ENCODE measurements at places on chromosomes 12 and 14.

GRCh38 chr14:90533591-90534021 lies 136.8 kb downstream of the CALM1 start:
- no peak for DNase-seq

GRCh38 chr12:6345319-6346091 lies 3.6 kb upstream of the TNFRSF1A start:
- no peak for DNase-seq

- no peak for DNase-seq
These were observed at the start of gene SP7 for GRCh38 chr12:53336181-53336681. Gene SP7, minus strand, starts transcription at chr12:53336354. Its CDS starts 708 bp downstream, at chr12:53335646.

- DNase-seq = no peak
These were observed at the start of gene CARMIL3 for GRCh38 chr14:24051789-24052655. Gene CARMIL3, plus strand, starts transcription at chr14:24052009. Its CDS starts 145 bp downstream, at chr14:24052154.

- no peak for DNase-seq
These were observed 49.5 kb downstream of the RBMS2 start for GRCh38 chr12:56571121-56571520.

DNA sequence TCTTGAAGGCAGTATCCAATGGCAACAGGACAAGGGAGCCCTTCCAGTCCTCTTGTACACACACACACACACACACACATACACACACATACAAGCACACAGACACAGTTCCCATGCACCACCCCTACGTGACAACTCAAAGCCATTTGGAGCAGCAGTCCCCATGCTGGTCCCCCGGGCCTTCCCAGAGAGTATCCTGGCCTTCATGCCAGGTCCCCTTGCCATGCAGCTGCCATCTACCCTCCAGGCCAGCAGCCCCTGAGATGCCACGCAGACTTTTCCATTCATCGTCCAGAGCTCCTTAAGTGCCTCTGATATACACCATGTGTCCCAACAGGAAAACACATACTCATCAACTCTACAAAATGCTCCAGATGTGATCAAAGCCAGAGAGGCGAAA lies 159.5 kb downstream of the ANO2 start:
- DNase-seq = no peak

DNA sequence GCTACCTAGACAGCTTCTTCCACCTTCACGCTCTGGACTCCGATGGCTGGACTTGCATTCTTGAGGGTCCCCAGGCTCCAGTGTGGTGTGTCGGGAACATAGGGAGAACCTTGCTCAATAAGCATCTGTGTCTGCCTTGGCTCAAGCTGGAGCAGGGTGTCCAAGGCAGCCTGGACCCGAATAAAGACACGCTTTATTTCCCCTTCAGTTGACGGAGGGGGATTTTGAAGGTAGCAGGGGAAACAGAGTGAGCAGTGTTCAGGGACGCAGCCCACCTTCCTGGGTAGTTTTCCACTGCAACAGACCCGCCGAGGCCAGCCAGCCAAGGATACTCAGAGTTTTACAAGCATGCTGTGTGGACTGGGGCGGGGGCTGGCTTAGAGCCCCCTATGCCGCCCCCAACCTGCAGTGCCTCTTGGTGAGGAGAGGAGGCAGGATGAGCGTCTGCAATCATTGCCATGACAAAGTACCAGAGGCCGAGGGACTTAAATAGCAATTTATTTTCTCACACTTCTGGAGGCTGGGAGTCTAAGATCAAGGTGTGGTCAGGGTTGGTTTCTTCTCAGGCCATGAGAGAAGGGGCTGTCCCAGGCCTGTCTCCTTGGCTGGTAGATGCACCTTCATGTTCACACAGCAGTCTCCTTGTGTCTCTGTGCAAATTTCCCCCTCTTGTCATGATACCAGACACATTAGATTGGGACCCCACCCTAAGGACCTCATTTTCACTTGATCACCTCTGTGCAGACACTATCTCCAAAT lies 201.2 kb downstream of the CHST11 start:
- DNase-seq = no peak

GRCh38 chr14:59846595-59846994 lies 24.0 kb downstream of the RTN1 start:
- no peak for DNase-seq

- DNase-seq = no peak
These were observed 5.7 kb upstream of the ATG101 start for GRCh38 chr12:52063981-52064649.

- no peak for DNase-seq
These were observed 19.1 kb upstream of the RIN3 start for GRCh38 chr14:92494512-92494911.

DNA sequence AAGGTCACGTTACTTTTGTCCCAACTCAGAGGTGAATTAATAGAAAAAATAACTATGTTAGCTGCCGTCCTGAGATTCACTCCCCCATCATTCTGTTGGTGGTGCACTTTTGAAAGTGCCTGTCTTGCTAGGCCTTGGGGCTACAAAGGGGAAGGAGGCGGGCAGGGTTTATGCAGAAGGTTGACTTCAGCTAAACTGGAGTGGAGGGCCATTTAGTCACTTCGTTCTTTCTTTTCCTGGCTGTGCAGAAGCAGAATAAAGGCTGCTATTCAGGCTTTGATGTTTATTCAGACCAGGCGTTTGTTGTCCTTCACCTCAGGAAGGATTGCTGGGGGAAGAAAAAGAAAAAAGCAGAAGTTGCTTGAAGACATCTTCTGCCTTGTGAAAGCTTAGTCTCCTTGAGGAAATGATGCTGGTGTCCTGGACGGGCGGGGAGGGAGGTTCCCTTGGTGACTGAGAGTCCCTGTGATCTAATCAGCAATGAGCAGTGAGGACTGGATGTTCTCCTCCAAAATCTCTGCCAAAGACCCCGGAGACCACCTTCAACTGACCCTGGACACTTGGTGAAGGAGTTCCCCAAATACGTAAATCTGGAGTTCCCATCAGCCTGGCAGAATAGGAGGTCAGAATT lies 4.0 kb downstream of the GLT1D1 start:
- DNase-seq = no peak

- no peak for DNase-seq
These were observed 80.4 kb upstream of the DIO3 start for GRCh38 chr14:101480747-101481530.

GRCh38 chr12:122048151-122048550 lies 26.5 kb downstream of the BCL7A start:
- DNase-seq = no peak

DNA sequence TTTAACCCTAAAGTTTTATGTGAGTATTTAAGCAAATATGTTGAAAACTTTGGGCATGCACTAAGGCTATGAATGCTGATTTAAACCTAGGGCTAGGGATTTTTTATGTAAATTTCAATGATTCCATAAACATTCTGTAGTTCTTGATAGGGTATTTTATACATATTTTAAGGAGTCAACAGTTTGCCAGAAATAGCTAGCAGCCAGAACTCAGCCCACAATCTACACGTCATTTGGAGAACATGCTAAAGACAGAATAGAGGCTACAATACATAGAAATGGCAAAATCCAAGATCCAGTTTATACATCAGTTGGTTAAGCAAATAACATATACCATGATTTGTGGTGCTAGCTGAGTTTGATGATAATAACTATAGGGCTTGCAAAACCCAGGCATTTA lies 184.7 kb downstream of the TMEM117 start:
- DNase-seq = no peak

DNA sequence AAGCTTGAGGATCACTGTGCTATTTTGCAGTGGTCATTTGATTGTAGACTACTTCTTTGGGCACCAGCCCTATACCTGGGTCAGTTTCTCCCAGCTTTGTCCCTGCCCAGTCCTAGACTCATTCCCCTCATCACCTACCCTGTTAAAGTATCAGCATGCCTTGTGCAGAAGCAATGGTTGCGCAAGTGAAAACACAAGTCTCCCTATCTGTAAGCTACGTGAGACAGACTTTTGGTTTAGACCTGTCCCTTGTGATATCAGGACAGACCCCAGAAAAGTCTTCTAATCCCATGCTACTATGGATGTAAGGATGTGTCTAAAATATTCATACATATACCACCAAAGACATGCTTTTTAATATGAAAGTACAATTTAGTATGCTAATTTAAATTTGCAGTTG lies 88.8 kb upstream of the ATP2B1 start:
- DNase-seq = no peak

DNA sequence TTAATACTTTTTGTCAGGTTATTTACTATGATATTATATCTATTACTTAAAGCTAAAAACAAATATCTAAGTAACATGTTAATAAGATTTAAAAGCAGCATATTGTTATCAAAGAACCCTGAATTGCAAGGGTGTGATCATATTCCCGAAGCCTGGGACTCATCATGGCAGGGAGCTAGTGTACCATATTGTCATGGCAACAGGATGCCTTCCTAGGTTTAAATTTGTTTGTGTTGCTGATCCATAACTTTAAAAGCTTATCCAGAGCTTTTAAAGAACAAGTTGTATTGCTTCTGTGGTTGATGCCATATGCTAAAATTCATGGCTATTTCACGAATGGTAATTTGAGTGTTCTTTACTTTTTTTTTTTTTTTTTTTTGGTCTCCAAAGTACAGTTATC lies 500.5 kb downstream of the NAV3 start:
- DNase-seq = no peak

DNA sequence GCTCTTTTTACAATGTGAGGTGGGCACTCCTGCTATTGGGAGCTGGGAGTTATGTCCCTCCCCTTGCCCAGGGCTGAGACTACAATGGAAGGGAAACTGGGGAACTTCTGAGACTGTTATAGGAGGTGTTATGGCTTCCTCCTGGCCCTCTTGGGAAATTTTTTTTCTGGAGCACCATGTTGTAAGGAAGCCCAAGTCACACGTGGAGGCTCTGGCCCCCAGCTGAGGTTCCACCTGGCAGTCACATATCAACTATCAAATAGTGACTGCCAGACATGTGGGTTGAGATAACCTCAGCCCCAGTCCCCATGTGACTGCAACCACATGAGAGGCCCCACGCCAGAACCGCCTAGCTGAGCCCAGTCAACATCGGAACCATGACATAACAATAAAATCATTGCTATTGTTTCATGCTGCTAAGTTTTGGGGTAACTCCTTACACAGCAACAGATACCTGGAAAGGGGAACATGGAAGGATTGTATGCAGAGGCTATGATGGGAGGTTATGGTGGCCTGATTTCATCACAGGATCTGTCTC lies 99.4 kb upstream of the NCOR2 start:
- no peak for DNase-seq

- no peak for DNase-seq
These were observed 240.6 kb downstream of the CPNE8 start for GRCh38 chr12:38664661-38665269.

DNA sequence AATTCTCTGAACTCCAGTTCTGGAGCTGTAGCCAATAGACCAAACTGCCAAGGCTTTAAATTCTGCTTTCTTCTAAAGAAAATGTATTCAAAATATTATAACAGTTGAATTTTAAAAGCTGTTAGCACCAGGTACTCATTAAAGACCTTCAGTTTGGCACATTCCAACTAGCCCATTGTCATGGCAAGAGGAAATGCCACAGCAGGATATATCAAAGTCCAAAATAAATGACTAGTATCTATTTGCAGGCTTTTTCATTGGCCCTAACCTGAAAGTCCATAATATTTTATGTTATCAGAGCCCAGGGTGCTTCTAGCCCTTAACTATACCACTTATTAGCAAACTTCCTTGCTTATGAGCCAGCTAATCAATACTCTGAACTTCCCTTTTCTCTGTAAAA lies 3.1 kb upstream of the RIC8B start:
- no peak for DNase-seq

DNA sequence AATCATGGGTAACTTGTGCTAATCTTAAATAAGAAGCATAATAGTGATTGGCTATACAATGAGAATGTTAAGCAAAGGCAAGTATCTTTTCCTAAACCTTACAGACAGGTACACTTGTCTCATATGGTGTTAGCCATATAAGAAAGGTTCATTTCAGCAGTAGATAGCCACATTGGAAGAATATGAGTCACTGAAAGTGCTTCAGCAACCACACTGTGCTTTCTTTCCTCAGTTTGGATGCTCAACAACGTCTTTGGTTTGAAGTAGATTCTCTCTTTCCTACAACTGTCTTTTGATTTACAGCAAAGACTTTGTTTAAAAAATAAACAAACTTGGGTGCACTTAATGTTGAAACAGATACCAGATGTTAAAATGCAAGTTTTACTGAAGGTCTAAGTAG lies 8.9 kb downstream of the DDHD1 start:
- no peak for DNase-seq

DNA sequence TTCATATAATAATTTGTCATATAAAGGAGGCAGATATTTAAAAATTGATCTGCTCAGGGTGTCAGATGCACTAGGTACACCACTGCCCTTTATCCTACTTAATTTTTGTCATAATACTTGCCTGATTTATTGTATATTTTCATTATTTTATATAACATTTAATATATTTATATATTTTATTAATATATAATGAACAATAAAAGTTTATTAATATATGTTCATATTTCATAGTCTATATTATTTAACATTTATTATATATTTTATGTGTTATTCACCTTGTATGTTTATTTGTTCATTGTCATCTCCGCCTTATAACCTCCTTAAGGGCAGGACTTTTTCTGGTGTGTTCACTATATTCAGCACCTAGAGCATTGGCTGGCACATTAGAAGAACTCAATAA lies 232.4 kb upstream of the AMIGO2 start:
- no peak for DNase-seq

DNA sequence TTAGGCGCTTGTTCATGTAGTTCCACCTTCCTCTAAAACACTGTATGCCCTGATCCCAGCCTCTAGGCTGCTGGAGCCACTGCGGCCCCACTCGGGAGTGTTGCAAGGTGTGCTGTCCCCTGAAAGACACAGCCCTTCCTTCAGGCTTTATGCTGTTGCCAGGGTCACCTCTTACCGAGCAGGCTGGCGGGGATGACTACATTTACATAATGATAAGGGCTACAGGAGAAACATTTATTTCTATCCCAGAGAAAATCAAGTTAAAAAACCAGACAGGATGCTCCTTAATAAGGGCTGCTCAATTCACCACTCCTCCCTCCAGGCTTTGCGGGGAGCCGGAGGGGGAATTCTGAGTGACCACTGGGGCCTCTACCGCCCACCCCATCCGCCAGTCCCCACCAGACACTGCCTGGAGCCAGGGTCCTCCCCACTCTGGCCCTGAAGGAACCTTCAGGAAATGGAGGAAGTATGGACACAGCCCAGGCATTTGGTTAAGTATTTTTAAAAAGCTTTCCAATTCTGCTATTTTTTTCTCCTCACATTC lies 200.6 kb downstream of the TTC7B start:
- DNase-seq = no peak

DNA sequence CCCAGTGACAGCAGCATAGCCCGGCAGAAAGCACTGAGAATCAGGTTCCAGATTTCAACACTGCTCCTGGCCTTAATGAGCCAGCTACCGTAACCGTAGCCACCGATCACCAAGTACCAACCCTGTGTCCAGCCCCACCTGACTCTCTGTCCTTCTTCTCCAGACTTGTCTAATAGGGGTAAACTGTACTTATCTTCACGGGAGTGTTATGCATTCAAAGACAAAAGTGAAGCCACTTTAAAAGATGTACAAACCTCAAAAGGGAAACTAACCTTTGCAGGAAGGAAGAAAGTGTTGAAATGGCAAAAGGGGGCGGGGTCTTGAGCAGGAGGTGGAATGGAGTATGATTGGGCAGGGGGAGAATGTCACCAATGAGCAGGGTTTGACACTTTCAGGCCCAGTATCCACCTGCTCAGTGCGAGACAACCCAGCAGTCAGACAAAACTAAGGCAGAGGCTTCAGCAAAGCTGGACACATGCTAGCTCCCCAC lies 226.1 kb downstream of the CHST11 start:
- DNase-seq = no peak

GRCh38 chr14:104938960-104939359 lies 14.3 kb downstream of the PLD4 start:
- no peak for DNase-seq
